ENCODE measurements at places on chromosomes 2 and 18.

DNA sequence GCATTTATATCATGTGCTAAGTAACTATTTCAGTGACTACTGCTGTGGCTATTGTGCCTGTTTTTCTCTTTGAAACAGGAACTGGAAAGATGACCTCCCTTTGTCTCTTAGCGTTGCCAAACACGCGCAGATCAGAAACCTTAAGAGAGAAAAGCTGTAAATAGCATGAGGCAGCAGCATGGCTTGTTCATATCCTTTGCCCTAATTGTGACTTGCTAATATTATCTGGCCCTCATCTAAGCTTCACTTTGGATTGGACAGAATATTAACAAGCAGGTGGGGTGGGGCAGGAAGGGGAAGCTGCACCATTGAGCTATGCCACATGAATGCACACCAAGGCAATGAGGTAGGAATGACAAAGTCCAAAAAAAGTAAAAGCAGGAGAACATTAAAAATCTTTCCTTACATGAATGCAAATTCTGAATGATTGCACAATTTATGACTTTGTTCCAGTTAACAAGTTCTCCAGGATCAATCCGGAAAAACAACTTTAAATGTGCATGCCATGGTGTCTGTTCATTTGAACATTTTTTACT lies 128.4 kb downstream of the IRS1 start:
- DNase-seq: no peak

DNA sequence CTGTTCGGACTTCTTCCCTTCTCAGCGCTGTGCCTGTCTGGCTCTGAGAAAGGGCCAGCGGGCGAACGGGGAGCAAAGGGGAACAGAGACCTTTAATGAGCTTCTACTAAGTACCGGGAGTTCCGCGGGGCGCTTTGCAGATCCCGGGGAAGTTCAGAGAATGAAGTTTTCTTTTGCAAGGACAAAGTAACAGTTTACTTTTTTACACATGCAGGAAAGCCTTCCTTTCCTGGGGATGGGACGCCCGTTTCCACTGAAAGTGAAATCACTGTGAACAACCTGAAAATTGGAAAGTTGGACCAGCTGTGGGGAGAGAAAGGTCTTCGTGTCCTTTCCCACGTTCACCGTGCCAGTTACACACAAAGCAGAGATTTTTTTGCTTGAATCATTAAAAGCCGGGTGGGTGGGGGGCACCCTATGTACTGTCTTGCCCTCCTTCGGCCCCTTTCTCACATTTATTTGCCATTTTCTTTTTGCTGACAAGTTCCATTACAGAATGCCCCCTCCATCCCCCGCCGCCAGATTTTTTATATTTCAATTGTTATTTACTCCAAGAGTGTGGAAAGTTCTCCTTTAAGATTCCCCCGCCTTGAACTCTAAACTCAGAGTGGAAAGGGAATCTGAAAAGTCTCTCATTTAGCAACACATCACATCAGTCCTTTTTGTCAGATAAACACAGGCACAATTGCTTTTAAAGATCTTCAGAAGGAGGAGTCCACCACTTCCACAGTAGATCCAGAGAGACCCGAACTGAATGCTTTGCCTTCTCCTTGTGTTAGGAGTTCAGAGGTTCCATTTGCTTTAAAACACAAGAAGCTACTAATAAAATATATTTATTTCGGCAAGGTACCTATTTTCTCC lies 1.1 kb upstream of the FN1 start:
- DNase-seq: no peak

DNA sequence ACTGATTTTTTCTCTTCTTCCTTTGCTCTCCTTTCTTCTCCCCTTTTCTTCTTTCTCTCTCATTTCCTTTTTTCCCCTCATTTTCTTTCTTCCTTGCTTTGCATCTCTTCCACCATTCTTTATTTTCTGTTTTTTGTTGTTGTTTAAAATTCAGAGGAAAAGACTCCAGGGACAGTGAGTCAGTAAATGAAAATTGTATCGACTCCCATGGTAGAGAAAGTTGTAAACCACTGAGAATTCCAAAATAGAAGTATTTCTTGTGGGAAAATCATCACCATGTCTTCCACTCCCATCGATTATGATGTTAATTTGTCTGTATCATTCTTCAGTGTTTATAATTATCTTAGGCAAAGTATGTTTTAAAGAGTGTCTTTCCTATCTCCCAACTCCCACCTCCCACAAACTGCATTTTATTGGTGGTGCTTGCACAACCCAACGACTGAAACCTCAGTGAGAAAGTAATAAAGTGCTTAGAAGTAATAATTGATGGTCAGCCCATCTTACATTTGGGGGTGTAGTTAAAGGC lies 134.3 kb downstream of the IRS1 start:
- DNase-seq: no peak

DNA sequence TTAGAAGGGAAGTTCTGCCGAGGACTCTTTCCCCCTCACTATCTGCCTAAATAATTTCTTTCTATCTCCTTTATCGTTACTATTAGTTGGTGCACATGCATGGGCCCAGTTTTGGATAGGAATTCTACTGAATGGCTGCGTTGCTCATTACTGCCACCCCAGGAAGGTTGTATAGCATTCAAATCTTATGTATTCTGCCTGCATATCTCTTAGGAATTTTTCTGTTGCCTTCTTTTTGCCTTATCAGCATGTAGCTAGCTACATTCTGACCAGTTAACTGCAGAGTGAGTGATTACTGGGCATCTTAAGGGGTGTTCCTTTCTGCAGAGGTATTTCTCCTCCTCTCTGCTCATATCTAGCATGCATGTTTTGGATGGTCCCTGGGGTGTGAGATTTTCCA lies 239.6 kb downstream of the TDRD15 start:
- no peak for DNase-seq

DNA sequence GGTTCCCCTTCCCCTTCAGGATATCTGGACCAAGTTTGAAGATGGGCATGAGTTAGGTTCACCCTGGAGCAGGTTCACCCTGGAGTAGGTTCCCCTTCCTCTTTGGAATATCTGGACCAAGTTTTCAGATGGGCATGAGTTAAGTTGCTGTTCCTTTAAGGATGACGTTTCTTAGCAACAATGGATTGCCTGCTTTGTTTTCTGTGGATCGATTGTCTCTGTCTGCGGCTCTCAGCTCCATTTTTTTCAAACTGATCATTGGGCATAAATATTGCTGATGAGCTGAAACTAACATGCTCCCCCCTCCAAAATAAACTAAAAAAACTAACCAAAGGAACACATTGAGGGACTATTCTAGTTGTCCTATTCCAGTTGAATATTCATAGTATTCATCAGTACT lies 149.5 kb downstream of the SPP2 start:
- no peak for DNase-seq

DNA sequence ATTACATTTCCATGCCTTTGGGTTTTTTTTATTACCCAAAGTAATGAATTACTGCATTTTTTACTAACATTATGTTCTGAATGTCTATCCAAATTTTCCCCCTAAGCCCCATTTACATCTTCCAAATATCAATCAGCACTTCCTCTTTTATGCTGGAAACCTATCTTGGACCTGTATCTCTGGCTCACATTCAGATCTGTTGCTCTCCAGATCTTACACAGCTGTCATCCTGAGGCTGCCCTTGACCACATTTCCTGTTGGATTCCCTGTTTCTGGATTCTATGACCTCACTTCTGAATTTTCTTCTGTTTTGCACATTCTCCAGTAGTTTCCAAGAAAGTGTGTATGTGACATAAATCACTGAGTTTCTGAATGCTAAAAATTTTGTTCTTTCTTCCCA lies 146.7 kb downstream of the PDE1A start:
- DNase-seq: no peak

DNA sequence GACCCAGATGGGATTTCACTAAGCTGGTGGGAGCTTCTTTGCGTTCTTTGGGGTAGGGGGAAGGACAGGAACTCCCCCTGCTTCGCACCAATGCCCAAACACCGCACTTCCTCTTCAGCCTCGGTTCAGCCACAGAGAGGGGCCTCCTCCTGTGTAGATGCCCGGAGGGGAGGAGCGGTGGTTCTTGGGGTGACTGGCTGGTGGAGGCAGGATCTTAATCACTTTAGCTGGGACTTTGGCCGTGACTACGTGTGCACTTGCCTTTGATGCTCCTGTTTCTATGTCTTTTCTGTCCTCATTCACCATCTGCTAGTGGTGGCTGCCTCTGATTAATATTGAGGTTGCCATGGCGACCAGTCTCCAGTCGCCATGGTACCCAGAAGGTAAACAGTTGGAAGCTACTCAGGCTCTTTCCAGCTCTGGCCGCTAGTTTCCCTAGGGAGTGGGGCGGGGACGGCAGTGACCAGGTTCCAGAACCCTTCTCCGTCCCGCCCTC lies 1.9 kb downstream of the CNGA3 start:
- DNase-seq: no peak

DNA sequence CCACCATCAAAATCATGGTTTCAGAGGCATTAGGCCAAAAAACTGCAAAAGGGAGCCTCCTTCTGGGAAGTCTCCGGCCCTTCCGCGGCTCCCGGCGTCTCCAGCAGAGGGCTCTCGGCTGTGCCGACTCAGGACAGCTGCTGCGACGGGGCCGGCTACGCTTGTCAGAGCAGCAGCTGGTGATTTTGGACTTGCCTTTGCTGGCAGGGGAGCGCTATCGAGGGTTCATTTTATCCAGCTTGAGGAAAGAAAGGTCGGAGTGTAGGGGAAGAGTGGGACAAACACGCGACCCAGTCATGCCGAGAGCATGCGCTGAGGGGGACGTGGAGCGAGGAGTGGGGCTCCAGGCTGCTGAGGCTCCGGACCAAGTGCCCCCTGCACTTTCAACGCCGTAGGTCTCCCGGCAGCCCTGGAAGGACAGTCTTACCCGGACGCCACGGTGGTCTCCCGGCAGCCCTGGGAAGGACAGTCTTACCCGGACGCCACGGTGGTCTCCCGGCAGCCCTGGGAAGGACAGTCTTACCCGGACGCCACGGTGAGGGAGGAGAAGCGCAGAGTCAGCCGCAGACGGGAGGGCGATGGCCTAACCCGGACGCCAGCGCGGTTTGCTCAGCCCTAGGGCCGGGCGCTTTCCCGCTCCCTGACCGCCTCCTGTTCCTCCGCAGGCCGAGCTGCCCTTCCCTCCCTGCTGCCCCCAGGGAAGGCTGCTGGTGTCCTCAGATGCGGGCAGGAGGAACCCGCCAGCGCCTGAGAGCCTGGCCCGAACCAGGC lies 21.7 kb downstream of the DDX18 start:
- peak; percentile 38 for DNase-seq

GRCh38 chr2:106970471-106971261 lies 84.7 kb upstream of the ST6GAL2 start:
- DNase-seq: no peak

- DNase-seq: no peak
These were observed 528 bp downstream of the ATG9A start for GRCh38 chr2:219228911-219229304.

- no peak for DNase-seq
These were observed 759.6 kb upstream of the NRXN1 start for GRCh38 chr2:51791496-51791895.

GRCh38 chr2:191001624-191002023 lies 12.3 kb downstream of the STAT1 start:
- DNase-seq: no peak

GRCh38 chr18:58484989-58485981 lies 143.6 kb downstream of the ALPK2 start:
- no peak for DNase-seq

- DNase-seq: no peak
These were observed 168.2 kb downstream of the TWIST2 start for GRCh38 chr2:239015901-239016675.

DNA sequence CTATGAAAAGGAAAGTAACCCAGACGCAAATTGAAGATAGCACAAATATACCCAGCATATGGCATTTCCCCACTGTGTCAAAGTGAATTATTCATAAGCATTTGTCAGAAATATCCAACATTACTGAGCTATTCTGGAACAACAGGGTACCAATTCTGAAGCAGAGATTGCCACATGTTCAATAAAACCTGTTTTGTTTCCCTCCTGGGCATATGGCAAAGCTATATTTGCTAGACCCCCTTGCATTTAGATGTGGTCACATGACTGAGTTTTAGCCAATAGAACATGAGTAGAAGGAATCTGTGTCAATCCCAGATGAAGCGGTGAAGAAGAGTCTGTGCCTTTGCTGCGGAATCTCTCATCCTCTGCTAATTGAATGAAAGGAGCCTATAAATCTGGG lies 296.4 kb upstream of the DLGAP1 start:
- DNase-seq: no peak

- DNase-seq: no peak
These were observed 130.8 kb downstream of the UPP2 start for GRCh38 chr2:158232476-158232875.

GRCh38 chr2:32838418-32838817 lies 108.3 kb upstream of the LTBP1 start:
- DNase-seq: no peak

- DNase-seq: no peak
These were observed 1490.0 kb upstream of the NXPH2 start for GRCh38 chr2:140270224-140270623.

- DNase-seq: no peak
These were observed 19.6 kb downstream of the CHN1 start for GRCh38 chr2:174985614-174986013.

DNA sequence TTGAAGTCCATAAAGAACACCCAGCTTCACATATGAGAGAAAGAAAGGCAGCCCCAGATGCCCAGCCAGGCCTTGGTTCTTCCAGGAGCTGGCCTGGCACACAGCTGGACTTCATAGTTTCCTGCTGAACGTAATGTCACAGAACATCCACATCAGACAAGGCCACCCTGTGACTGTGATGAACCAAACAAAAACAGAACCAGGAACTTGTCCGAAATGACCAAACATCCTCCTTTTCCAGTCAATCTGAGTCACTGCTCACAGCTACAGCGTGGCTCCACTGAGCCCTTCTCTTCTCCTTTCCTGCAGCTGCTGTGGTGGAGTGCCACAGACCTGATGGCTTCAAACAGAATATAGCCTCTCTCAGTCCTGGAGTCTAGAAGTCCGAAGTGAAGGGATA lies 45.4 kb upstream of the PAPOLG start:
- no peak for DNase-seq

- no peak for DNase-seq
These were observed 2.5 kb downstream of the SNED1 start for GRCh38 chr2:241000831-241001321.

DNA sequence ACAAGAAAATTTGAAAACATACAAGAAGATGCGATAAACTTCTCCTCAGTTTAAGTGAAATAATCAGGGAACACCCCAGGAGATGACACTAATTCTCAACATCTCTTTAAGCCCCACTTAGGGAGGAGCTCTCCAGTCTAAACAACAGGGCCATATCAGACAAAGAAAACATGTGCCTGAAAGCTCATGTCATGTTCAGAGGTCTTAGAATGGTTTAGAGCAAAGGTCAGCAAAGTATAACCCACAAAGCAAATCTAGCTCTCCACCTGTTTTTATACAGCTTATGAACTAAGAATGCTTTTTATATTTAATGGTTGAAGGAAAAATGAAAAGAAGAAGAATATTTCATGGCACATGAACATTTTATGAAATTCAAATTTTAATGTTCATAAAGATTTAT lies 155.6 kb upstream of the NOL4 start:
- DNase-seq: no peak

GRCh38 chr2:240466579-240467148 lies 31.2 kb downstream of the GPC1 start:
- no peak for DNase-seq

DNA sequence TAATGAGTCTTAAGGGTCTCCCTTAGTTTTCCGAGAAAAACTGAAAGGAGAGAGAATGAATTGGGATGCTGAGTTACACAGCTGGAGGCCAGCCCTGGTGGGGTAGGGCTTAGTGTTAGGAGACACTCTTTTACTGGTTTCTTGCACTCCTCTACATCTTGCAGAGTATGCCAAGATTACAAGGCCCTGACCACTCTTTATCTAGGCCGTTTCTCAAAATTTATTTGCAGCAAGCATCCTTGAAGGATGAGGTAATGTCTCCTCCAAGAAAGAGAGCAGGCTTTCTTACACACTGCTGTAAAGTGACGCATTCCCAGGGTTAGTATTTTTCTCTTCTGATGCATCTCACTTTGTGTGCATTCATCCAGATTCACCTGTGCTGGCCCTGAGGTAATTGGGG lies 166.2 kb downstream of the TDRD15 start:
- DNase-seq: no peak
